Forelimb muscle (tissue), 1 donor: ENCODE measurements at places on chromosomes 1 and 21.
A peak's percentile ranks its signal among the peaks of the same experiment; 100 is the strongest.

GRCh38 chr21:38775733-38776132 lies 30.0 kb upstream of the ETS2 start:
- DNase-seq: no peak

GRCh38 chr1:48820491-48820890 lies 43.8 kb upstream of the BEND5 start:
- DNase-seq: no peak

- no peak for DNase-seq
These were observed 24.3 kb downstream of the PTGS2 start for GRCh38 chr1:186655876-186656275.

GRCh38 chr1:89759036-89759435 lies 61.8 kb upstream of the LRRC8D start:
- DNase-seq: no peak

- no peak for DNase-seq
These were observed 62.0 kb downstream of the SLC9A1 start for GRCh38 chr1:27092888-27093287.

- no peak for DNase-seq
These were observed 405.9 kb downstream of the TTLL7 start for GRCh38 chr1:83593073-83593472.

DNA sequence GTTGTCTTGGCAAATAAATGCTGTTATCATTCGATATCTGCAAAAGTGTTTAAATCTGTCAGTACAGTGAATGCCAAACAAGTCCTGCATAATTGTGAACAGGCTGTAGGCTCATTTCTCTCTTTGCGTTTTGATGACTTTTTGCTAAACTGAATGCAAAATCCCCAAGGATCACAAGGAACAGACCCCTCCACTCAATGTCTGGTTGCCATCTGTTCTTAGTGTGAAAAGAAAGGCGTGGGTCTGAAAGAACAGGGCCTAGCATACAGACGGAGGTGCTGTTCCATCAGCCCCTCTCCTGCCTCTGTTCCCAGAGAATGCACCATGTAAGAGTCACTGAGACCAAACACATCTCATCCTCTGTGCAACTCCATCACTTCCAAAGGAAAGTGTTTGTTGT lies 40.4 kb downstream of the EIF2B3 start:
- no peak for DNase-seq

DNA sequence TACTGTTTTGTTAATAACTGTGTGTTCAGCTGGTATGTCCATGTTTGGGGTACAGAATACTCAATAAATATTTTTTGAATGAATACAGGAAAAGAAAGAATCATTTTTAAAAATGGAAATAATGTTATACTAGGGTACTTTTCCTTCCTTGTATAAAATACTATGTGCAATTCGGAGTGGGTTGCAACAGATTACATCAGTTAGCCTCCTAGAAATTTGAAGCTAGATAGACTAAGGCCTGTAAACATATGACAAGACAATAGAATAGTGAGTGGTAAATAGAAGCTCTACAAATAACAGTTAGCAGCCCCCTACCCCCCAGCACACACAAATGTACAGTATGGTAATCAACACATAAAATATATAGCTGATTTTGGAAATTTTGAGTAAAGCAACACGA lies 195.9 kb downstream of the KCNT2 start:
- DNase-seq: no peak

GRCh38 chr1:41823471-41823870 lies 95.3 kb downstream of the HIVEP3 start:
- no peak for DNase-seq

DNA sequence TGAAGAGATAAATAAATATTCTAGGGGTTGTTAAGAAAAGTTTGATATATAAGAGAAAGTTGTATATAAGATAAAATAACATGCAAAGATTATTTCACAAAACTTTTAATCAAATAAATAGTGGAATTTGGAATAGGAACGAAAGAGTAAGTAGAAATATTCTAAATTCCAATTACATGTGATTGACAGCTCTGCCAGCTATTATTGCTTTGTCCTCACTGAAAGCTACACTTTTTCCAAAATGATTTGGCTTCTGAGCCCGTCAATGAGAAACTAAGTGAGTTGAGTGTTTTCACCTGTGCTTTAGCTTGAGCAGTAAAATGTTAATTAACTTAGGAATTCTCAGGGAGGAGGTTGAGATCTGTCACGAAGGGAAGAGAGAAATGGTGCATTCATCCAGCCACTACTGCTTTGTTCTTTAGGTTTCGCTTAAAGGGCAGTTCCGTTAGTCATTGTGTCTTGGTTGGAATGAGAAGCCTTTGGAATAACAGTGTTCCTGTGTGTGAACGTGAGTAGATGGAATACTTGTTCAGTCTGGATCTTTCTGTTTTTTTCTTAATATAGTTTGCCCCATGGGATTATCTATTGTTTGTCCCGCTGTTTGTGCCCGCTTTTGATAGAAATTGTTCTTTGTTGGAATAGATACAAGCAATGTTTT lies 63.3 kb upstream of the CR1L start:
- no peak for DNase-seq

DNA sequence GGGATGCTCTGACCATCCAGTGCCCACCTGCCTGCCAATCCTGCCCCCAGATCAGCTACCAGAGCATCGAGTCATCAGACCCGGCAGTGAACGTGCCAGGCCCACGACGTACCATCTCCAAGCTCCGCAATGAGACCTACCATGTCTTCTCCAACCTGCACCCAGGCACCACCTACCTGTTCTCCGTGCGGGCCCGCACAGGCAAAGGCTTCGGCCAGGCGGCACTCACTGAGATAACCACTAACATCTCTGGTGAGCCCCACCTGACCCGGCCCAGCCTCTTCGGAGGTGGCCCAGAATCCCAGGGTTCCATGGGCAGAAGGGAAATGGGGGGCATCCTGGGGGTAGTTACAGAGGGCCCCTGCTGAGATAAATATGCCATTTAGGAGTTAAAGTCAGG lies 43.1 kb downstream of the PTPRU start:
- no peak for DNase-seq

DNA sequence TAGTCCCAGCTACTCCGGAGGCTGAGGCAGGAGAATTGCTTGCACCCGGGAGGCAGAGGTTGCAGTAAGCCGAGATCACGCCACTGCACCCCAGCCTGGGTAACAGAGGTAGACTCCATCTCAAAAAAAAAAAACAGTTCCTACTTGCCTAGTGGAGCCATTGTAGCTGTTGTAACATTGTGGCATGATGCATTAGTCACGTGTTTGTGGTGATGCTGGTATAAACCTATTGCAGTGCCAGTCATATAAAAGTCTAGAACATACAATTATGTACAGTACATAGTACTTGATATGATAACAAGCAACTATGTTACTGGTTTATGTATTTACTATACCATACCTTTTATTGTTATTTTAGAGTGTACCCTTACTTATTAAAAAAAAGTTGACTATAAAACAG lies 16.2 kb downstream of the KYAT3 start:
- DNase-seq: no peak

- no peak for DNase-seq
These were observed 12.0 kb downstream of the EGLN1 start for GRCh38 chr1:231410036-231410612.

GRCh38 chr1:22545141-22545540 lies 18.1 kb upstream of the EPHA8 start:
- no peak for DNase-seq

DNA sequence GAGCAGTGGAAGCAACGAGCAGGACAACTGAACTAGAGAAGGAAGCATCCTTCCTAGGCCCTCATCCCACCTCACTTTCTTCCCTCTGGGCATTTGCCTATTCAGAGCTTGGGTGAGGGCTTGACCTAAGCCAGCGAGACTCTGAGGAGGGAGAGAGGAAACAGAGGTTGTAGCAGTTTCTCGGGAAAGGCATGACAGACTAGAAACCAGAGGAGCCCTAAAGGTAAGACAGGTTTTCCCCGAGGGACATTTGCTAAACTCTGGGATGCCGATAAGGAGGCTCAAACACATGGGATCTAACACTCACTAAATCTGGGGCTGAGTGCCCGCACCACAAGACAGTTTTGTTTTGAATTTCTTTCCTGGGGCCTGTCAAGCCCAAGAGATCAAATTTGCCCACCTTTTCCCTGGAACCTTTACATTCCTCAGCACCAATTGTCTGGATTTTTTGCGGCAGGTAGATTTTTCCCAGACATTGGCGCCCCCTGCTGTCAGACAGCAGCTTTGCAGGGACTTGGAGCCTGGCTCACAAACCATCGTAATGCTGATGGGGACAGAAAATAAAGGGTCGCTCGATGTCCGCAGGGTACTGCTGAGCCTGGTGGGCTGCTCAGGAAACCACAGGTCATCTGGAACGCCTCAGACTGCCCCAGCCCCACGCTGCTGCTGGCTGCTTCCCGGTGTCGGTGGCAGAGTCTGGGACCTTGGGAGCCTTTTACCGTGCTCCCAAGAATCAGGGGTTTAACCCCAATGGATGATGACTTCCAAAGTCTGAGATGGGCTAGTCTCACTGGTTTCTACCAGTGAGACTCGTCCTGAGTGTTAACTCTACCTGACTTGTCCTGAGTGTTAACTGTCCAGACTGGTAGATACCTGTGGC lies 23.4 kb upstream of the TSPAN2 start:
- DNase-seq: no peak

DNA sequence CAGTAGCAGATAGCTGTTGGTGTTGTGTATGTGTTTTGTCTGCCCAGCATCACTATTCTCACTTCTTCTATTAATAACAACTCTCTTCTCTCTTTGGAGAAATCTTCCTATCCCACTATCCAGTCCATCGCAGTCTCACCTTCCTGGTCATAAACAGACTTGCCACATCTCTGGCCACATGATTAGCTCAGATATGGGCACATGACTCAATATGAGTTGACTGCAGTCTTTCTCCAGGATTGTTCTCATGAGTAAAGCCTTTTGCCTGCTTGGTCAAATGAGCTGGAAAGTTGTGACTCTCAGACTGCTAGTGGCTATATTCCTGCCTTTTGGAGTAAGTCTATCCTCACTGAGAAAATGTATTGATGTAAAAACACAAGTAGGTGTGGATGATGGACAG lies 32.9 kb upstream of the TADA1 start:
- no peak for DNase-seq

DNA sequence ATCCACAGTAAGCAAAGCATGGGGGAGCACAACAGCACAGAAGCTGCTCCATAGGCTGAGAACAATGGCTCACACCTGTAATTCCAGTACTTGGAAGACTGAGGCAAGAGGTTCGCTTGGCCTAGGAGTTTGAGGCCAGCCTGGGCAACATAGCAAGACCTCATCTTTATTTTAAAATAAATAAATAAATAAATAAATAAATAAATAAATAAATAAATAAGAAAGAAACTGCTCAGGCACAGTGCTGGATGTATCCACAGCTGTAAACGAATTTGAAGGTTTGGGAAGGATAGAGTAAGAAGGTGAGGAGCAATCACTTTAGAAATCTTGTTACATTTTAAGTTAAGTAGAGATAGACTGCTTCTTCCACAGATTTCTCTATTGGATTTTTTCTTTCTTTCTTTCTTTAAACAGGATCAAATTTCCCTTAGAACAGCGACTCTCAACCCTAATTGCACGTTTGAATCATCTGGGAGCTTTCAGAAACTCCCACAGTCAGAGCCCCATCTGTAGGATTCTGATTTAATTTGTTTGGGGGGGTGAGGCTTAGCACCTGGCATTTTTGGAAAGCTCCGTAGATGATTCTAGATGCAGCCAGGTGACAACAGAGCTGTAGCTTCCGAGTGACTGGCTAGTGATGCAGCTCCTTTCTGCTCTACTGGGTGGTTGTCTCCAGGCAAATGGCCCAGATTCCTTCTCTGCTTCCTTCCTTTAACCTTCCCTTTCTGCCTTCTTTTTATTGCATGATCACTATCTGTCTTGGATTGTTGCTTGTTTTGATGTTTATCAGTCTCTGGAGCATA lies 53.5 kb downstream of the S1PR1 start:
- DNase-seq: no peak

DNA sequence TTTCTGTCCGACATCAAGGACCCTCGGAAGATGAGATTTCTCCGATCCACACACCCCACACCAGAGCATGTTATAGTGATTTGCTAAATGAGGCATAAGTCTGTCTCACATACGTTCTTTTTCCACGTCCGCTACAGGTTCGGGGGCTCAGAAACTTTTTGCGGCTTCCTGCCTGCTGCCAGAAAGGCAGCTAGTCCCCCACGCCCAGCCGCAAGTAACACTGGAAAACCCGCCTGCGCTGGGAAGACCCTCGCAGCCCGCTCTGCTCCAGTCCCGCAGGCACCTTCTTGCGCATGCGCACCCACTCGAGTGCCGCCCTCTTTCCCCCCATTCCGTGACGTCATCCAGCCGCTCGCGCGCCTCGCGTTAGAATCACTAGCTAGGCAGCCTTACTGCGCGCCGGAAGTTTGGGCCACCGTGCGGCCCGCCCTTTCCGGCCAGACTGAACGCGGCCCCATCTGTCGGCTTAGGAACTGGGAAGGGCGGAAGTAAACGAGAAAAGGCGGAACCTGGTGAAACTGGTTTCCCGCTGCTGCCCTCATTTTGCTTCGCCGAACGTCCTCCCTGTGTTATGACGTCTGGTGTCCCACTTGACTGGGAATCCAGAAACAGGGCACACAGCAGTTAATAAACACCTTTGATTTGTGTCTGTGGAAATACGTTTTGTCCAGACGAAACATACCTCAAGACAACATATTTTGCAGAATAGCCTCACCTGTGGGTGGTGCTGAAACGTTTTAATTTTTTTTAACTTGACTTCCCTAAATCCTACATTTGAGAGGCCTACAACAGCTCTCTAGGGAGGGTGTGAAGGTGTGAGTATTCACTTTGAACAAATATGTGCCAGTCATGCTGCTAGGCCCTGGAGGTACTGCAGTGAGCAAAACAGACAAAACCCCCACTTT lies at the start of gene C1orf74:
Gene C1orf74 (minus strand): TSS at position 295 of the 905 bp plus-strand sequence. CDS start 925 bp downstream, outside the sequence.
- DNase-seq: peak; percentile 94

- DNase-seq: no peak
These were observed 16.0 kb downstream of the VANGL2 start for GRCh38 chr1:160416369-160416768.
